Thoracic aorta (tissue), 2 donors: ENCODE measurements at places on chromosomes 1 and 21.

- no peak overlapping the region for H3K4me3 ChIP-seq
- no peak for DNase-seq
- H3K4me1 ChIP-seq = peaks cover 29% of the 10 kb centered on the region
- peak overlapping the region; percentile 60 for H3K27ac ChIP-seq
- no peaks in the 10 kb centered on the region for H3K27me3 ChIP-seq
Measured at GRCh38 chr1:243246916-243247315, 8.2 kb downstream of the CEP170 start.

GRCh38 chr1:237316352-237316751, 274.4 kb downstream of the RYR2 start:
- H3K27me3 ChIP-seq = no peaks in the 10 kb centered on the region
- DNase-seq = no peak
- peak overlapping the region; percentile 47 for H3K27ac ChIP-seq
- no peak overlapping the region for H3K4me3 ChIP-seq
- peaks cover 11% of the 10 kb centered on the region for H3K4me1 ChIP-seq
- no peaks in the 10 kb centered on the region for H3K36me3 ChIP-seq

- no peak overlapping the region for H3K27ac ChIP-seq
- no peaks in the 10 kb centered on the region for H3K27me3 ChIP-seq
- no peaks in the 10 kb centered on the region for H3K36me3 ChIP-seq
Measured at GRCh38 chr1:237527761-237528160, 363.0 kb downstream of the ZP4 start.

DNA sequence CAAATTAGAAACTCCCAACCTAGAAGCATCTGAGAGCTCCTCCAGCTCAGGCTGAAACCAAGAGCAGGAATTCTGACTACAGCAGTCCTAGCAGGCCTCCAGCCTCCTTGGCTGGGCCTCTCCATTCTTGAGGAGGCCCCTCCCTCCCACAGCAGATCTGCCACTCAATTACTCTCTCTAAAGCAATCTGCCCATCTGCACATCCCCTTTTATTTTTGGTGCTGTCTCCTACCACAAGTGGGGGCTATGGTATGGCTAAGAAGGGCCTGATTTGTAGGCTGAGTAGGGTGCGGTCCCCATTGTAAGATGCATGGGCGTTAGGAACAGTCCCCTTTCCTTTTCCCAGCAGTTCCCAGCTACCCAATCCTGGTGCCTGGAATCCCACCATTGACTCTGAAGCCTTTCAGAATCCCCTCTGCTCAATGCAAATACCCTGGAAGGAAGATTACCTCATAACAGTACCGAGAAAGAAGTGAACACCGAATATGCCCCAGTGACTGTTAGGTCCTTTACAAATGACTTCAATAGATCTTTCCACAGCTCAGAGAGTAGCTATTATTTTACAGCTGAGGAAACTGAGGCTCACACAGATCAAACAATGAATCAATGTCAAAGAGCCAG, 11.6 kb upstream of the TTC39A start:
- H3K4me3 ChIP-seq = no peak overlapping the region
- H3K27me3 ChIP-seq = peaks cover 6% of the 10 kb centered on the region
- DNase-seq = no peak
- no peaks in the 10 kb centered on the region for H3K36me3 ChIP-seq

GRCh38 chr1:210235363-210236053, 2.9 kb downstream of the SERTAD4 start:
- peak overlapping the region; percentile 85 for H3K27ac ChIP-seq
- no peaks in the 10 kb centered on the region for H3K36me3 ChIP-seq
- no peak overlapping the region for H3K4me3 ChIP-seq
- no peaks in the 10 kb centered on the region for H3K27me3 ChIP-seq

- H3K27ac ChIP-seq = no peak overlapping the region
- DNase-seq = no peak
- H3K36me3 ChIP-seq = no peaks in the 10 kb centered on the region
Measured at GRCh38 chr1:216937491-216937890, 214.3 kb upstream of the ESRRG start.

DNA sequence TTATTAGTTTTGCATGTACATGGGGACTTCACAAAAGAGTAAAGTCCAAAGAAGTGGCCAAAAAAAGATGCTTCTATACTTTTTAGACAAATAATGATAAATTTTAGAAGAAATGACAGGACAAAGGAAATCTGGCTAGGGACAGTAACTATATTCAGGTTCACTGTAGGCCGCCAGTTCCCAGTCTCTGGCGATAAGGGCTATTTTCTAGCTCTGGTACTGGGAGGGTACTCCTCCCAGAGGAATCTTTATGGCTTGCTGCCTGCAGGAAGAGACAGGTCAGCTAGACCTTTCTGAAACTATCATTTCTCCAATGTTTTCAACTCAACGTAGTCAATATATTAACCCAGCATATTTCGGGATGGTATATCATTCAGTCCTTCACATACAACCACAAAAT, 37.5 kb upstream of the RGS2 start:
- DNase-seq = no peak
- no peak overlapping the region for H3K27ac ChIP-seq
- no peaks in the 10 kb centered on the region for H3K36me3 ChIP-seq

DNA sequence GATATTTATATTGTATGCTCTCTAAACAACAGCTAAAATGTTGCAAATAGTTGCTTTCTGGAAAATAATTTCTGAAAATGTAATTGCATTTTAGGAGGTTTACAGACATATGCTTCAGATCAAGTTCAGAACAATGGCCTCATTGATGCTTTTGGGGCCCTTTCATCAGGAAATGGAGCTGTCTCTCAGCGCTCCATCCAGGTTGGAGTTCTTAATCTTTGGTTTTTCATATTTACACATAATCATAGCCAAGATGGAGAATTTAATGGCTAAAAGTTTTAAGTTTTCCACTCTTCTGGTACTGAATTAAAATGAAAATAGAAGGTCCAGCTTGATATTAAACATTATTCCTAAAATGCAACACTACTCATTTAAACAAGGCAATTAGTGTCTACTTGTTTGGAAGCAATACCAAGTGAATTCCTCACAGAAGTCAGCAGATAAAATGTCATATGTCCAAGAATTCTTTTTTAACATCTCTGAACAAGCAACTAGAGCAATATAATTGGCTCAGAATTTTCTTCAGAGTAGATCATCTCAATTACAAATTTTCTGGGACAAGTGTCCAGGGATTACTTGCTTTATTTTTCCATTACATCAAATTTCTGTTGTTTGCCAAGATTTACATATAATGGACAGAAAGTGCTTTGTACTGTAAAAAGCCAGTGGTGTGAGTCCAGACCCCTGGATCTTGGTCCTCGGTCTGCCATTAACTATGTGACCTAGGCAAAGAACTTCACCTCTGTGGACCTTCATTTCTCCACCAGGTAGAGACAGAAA, 22.6 kb downstream of the CLCA1 start:
- H3K4me3 ChIP-seq = no peak overlapping the region
- no peaks in the 10 kb centered on the region for H3K4me1 ChIP-seq
- no peak overlapping the region for H3K27ac ChIP-seq
- DNase-seq = no peak
- no peaks in the 10 kb centered on the region for H3K27me3 ChIP-seq

DNA sequence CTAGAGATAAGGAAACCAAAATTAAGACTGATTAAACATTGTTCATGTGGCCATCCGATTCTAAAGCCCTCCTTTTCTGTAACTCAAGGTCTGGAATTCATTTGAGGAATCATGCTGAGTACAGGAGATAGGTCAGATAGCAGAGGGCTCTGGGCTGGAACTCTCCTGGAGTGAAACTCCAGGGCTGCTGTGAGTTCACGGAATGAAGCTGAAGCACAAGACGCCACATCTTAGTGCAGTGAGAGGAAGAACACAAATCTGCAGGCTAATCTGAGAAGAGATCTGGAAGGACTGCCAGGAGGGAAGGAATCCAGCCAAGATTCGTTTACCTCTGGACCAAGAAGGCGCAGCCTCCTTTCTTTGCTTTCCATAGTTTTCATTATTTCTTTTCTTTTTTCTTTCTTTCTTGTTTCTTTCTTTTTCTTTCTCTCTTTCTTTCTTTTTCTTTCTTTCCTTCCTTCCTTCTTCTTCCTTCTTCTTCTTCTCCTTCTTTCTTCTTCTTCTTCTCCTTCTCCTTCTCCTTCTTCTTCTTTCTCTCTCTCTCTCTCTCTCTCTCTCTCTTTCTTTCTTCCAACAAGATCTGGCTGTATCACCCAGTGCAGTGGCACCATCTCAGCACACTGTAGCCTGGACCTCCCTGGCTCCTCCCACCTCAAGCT, 74.8 kb upstream of the ATP1B1 start:
- peaks cover 6% of the 10 kb centered on the region for H3K4me1 ChIP-seq
- H3K4me3 ChIP-seq = peak overlapping the region; percentile 32
- no peaks in the 10 kb centered on the region for H3K27me3 ChIP-seq

DNA sequence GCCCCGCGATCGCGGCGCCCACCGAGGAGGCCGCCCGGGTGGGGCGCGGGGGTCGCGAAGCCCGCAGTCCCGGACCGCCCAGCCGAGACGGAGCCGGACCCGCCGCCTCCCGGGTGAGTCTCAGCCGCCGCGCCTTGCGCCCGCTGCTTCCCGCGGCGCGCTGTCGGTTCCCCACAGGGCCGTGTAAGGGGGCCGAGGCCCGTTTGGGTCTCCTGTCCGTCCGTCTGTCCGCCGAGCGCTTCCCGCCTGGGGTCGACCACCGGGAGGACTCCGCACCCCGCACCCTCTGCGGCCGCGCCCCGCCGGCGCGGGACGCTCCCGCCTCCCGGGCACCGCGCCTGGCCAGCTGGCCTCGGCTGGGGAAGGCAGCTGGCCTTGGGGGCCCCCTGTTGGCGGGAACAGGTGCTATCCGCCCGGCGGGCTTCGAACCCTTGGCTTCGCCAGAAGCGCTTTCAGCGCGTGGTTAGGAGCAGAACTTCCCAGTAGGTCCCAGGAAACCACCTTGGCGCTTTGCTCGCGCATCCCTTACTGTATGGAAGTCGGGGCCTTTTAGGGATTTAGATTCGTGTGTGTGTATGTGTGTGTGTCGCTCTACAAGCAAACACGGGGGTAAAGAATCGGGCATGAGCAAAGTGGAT, 414 bp downstream of the TMEM51 start:
- H3K27ac ChIP-seq = no peak overlapping the region
- H3K27me3 ChIP-seq = no peaks in the 10 kb centered on the region
- H3K36me3 ChIP-seq = no peaks in the 10 kb centered on the region
- peaks cover 6% of the 10 kb centered on the region for H3K4me1 ChIP-seq
- DNase-seq = no peak

DNA sequence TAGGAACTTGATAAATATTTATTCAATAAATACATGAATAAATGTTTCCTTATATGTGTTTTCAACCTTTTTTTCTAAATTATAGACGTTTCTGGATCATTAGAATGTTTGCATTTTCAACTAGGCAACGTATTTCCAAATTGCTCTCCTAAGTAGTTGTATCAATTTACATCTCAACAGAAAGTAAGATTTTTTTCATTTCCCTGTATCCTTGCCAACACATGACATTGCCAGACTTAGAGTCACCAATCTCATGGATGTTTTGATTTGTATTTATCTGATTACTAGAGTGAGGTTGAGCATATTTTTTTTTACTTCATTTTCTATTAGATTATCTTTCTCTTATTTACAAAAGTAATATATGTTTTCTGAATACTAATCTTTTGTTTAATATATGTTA, 22.2 kb upstream of the SMG7 start:
- no peak for DNase-seq
- H3K27me3 ChIP-seq = no peaks in the 10 kb centered on the region
- H3K36me3 ChIP-seq = no peaks in the 10 kb centered on the region
- H3K4me3 ChIP-seq = no peak overlapping the region

- peaks cover 30% of the 10 kb centered on the region for H3K4me1 ChIP-seq
- peak overlapping the region; percentile 100 for H3K27ac ChIP-seq
- peak overlapping the region; percentile 90 for H3K4me3 ChIP-seq
- no peaks in the 10 kb centered on the region for H3K27me3 ChIP-seq
- no peaks in the 10 kb centered on the region for H3K36me3 ChIP-seq
Measured at GRCh38 chr1:183023601-183024316, 539 bp downstream of the LAMC1 start.

- no peaks in the 10 kb centered on the region for H3K27me3 ChIP-seq
- H3K27ac ChIP-seq = no peak overlapping the region
- H3K4me1 ChIP-seq = no peaks in the 10 kb centered on the region
- no peak for DNase-seq
- H3K4me3 ChIP-seq = no peak overlapping the region
Measured at GRCh38 chr1:25148673-25149300, 83.5 kb downstream of the SYF2 start.

- no peak for DNase-seq
- H3K27me3 ChIP-seq = no peaks in the 10 kb centered on the region
- no peak overlapping the region for H3K27ac ChIP-seq
- H3K4me3 ChIP-seq = no peak overlapping the region
- H3K36me3 ChIP-seq = no peaks in the 10 kb centered on the region
Measured at GRCh38 chr1:174266991-174267612, 107.8 kb downstream of the RABGAP1L start.

DNA sequence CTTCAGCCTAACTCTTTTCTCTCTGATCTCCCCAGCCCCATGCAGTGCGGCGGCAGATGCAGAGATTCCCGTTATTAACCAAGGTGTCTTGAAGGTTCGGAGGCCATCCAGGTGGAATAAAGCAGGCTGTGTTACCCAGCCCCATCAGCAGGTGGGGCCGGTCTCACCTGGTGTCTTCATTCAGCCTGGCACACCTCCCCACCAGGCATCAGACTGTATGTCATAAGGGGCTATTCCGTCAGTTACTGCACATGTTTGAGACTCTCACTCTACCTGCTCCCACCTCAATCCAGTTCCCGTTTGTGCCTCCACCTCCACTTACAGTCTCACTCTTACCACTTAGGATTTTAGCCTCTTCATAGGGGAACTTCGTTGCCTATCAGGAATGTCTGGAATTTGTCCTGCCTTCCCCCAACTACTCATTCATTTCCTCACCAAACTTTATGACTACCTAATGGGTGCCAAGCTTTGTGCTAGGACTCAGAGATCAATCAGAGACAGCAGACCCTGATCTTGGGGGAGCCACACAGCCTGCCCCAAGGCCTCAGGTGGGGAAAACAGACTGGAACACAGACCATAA, 170.2 kb downstream of the PLPP3 start:
- no peak for DNase-seq
- H3K4me1 ChIP-seq = peaks cover 28% of the 10 kb centered on the region
- no peak overlapping the region for H3K4me3 ChIP-seq
- no peak overlapping the region for H3K27ac ChIP-seq
- no peaks in the 10 kb centered on the region for H3K36me3 ChIP-seq
- H3K27me3 ChIP-seq = no peaks in the 10 kb centered on the region

GRCh38 chr1:208437401-208437800, 193.2 kb upstream of the PLXNA2 start:
- no peak for DNase-seq
- no peak overlapping the region for H3K27ac ChIP-seq
- no peaks in the 10 kb centered on the region for H3K4me1 ChIP-seq
- H3K4me3 ChIP-seq = no peak overlapping the region
- H3K27me3 ChIP-seq = no peaks in the 10 kb centered on the region
- H3K36me3 ChIP-seq = no peaks in the 10 kb centered on the region

- H3K4me1 ChIP-seq = peaks cover 14% of the 10 kb centered on the region
- no peaks in the 10 kb centered on the region for H3K36me3 ChIP-seq
- peak overlapping the region; percentile 59 for H3K4me3 ChIP-seq
Measured at GRCh38 chr1:226626577-226626956, 78.0 kb downstream of the STUM start.

GRCh38 chr1:17573518-17574041, 34.1 kb downstream of the ARHGEF10L start:
- no peaks in the 10 kb centered on the region for H3K36me3 ChIP-seq
- H3K4me3 ChIP-seq = no peak overlapping the region
- peak overlapping the region; percentile 99 for H3K27ac ChIP-seq
- H3K27me3 ChIP-seq = no peaks in the 10 kb centered on the region
- no peak for DNase-seq

GRCh38 chr1:159068886-159069285, 7.7 kb downstream of the AIM2 start:
- no peak for DNase-seq
- H3K4me1 ChIP-seq = no peaks in the 10 kb centered on the region
- H3K27ac ChIP-seq = no peak overlapping the region
